Putamen (tissue), 1 donor: ENCODE measurements at places on chromosomes 16 and 17.

DNA sequence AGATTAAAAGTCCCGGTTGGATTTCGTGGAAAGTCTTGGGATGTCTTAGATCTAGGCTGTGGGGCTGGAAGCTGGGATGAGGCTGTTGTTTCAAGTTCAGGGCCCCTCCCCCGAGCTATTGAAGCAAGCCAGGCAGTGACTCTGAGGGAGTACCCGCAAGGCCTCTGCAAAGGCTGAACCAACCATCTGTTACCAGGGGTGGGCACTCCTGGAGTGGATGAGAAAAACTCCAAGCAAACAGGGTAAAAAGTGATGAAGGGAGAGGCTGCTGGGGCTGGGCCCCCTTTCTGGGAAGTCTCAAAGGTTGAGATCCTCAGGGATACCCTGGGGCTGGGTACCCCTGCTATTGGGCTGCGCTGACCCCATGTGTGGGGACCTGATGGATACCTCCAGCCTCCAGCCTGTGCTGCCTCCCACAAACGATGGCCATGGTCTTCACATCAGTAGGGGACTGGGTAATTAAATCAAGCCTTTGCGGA lies 82.4 kb upstream of the KIFC3 start:
- DNase-seq, result no peak

GRCh38 chr17:550041-550398 lies 164.6 kb downstream of the VPS53 start:
- no peak for DNase-seq

GRCh38 chr16:69927056-69927757 lies 23.9 kb upstream of the CLEC18A start:
- DNase-seq, result peak; percentile 63

GRCh38 chr17:58309918-58310259 lies 18.7 kb downstream of the TSPOAP1 start:
- no peak for DNase-seq

GRCh38 chr16:17467923-17468540 lies 2.7 kb downstream of the XYLT1 start:
- peak; percentile 79 for DNase-seq

- DNase-seq, result no peak
These were observed 30.1 kb downstream of the CCL4 start for GRCh38 chr17:36133602-36134236.

DNA sequence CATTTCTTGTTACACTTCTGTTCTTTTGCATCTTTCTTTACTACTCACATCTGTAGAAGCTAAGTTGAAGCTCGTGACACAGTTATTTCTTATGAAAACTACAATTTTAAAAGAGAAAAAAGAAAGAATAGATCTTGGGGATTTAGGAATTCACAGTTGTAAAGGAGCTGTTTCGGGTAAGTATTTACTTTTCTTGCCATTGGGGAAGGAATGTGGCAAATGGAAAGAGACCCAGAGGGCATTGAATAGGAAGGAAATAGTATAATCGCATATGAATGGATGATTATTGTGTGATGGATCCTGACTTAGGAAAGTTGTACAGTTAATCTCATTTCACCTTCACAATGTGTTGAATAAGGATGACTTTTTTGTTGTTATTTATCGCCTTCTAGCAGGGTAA lies 914.1 kb upstream of the CDH8 start:
- no peak for DNase-seq

DNA sequence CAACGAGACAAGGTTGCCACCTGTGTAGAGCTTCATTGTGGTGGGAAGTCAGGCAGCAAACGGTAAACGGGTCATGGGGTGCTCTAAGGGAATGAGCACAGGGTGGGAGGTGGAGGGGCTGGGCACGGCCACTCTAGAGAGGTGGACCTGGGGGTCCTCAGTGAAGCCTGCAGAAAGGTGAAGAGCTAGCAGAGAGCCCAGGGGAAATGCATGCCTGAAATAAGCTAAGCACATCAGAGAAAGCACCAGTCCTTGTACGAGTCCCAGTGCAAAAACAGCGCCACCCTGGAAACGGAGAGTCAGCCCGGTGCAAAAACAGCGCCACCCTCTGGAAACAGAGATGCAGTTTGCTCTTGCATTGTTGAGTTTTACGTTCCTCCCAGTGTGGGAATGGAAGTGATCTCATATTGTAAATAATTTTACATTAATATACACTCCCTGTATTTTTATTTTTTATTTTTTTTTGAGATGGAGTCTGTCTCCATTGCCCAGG lies 65.0 kb downstream of the TBC1D16 start:
- peak; percentile 72 for DNase-seq

- no peak for DNase-seq
These were observed 25.6 kb upstream of the DOC2B start for GRCh38 chr17:206941-207560.

DNA sequence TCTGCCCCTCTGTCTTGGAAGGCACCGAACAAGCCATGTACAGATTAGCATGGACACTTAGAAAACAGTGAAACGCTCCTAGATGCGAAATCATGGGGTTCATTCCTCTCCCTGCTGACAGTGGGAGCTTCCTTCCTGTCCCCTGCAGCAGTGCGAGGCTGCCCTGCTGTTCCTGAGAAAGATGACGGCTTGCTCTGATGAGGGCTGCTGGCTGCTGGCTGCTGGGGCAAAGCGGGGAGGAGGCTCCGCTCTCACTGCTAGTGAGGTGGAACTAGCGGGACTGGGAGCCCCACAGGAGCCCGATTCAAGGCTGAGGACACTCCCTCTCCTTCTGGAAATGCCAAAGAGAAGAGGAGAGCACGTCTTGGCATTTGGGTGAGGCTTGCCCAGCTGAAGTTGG lies 25.9 kb upstream of the CACNG4 start:
- no peak for DNase-seq

DNA sequence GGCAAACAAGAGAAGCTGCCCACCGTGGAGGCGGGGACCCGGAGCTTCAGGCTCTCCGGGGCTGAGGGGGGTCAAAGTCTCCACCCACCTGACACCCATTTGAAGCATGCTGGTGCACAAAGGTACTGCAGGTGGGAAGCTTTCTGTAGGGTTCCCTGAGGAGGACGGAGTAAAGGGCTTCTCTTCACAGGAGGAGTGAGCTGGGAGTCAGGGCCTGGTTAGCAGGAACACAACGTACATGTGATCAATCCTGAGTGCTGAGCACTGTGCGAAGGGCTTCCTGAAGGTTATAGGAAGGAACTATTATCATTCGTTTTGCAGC lies 252.9 kb upstream of the RPL38 start:
- DNase-seq, result no peak

GRCh38 chr17:81397314-81398175 lies 2.3 kb downstream of the BAHCC1 start:
- DNase-seq, result no peak

DNA sequence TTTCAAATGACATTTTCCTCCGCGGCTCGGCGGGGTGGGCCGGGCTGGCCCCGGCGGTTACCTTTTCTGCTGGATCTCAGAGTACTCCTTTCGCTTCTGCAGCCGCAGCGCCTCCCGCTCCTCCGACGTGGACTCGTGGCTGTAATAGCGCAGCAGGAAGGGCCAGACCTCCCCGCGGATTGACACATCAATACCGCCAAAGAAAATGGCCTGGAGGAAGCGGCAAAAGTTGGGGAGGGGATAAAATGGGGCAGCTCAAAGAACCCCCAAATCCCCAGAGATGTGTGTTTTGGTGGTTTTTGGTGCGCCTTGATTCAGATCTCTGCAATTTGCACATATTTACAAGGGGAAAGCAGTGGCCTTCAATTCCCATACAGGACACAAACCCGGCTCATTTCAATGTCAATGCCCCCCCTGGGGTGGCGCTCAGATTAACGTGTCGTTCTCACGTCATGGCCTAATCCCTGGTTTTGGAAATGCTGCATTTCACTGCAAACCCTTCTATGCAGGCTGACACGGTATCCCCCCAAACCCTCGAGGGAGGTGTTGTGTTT lies 85.9 kb downstream of the TBC1D16 start:
- DNase-seq, result no peak

DNA sequence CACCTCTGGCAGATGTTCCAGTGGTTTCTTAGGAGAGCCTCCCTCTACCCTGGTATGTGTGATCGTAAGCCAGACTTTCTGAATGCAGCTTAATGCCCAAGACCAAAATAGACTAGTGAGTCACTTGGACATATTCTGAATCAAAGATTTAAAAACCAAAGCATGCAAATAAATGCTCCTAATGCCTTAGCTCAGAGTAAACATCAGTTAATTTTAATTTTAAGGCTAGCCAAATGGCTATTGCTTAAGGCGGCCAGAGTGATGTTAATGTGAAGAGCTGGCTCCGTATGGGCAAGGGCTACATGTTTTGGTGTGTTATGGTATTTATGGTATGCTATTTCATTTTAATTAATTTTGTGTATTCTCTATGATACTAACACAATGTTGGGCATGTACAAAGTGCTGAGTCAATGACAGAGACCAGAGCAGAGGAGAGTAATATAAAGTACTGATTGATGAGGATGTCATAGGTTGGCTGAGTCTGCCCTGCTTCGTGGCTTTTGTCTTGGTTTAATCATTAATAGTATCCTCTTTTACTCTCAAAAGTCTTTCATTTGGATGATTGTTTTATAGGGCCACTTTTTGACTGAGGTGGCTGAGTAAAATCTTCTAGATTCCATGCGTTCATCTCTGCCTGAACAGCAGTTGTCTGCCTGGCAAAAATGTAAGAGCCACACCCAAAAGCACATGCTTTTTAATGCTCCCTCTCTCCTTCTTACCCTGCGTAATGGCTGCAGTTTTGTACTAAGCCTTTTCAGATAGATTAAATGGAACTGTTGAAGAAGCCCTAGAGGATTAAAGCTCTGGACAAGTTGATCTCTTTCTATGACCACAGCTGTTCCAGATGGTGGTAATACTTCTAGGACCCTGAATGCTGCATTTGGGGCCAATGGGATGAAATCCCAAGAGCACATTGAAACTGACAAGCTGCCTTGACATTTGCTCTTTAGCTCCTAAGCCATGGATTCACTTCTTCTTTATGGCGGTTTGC lies 59.6 kb downstream of the MAP2K6 start:
- no peak for DNase-seq

GRCh38 chr17:27603880-27604794 lies 26.9 kb upstream of the LGALS9 start:
- no peak for DNase-seq

GRCh38 chr17:44112284-44113280 lies 10.9 kb downstream of the HDAC5 start:
- no peak for DNase-seq

GRCh38 chr16:3152277-3152990 lies 17.6 kb downstream of the ZNF213 start:
- peak; percentile 85 for DNase-seq

GRCh38 chr16:73735018-73735417 lies 561.6 kb upstream of the PSMD7 start:
- DNase-seq, result no peak

GRCh38 chr17:57601143-57601735 lies 143.9 kb downstream of the CCDC182 start:
- DNase-seq, result no peak

- DNase-seq, result no peak
These were observed 39.8 kb downstream of the ABCA5 start for GRCh38 chr17:69287168-69287567.

- DNase-seq, result no peak
These were observed 37.4 kb downstream of the HIC1 start for GRCh38 chr17:2092253-2092652.

DNA sequence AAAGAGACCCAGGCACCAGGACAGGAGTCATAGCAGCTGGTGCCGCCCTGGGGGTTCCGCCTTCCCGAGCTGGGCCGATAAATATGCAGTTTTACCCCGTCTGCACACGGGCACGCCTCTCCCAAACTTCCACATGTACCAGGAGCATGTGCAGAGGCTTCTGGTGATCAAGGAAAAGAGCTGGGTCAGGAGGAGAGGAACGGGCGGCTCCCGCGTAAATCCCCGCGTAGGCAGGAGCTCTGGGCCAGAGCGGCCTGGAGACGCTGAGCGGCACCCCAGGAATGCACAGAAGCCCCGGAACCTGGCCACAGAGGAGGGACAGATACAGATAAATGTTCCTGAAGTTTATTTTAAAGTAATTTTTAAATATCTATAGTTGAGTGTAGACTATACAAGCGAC lies 46.6 kb upstream of the METRNL start:
- no peak for DNase-seq

- no peak for DNase-seq
These were observed 27.2 kb upstream of the RPH3AL start for GRCh38 chr17:379531-380465.

GRCh38 chr17:79951361-79952264 lies 84.1 kb downstream of the TBC1D16 start:
- DNase-seq, result peak; percentile 83

DNA sequence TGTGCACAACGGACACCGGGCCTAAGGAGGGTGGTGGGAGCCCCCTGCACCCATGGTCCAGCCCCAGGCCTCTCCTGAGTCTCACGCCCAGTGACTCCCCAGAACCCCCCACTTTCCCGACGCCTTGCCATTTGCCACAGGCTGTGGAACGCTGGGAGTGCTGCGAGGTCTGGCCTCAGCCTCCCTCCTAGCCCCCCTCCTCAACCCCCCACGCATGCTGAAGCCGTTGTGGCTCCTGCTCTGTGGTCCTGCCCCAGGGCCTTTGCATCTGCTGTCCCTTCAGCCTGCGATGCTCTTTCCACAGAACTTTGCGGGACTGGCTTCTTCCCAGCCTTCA lies 226.0 kb upstream of the GSE1 start:
- no peak for DNase-seq

DNA sequence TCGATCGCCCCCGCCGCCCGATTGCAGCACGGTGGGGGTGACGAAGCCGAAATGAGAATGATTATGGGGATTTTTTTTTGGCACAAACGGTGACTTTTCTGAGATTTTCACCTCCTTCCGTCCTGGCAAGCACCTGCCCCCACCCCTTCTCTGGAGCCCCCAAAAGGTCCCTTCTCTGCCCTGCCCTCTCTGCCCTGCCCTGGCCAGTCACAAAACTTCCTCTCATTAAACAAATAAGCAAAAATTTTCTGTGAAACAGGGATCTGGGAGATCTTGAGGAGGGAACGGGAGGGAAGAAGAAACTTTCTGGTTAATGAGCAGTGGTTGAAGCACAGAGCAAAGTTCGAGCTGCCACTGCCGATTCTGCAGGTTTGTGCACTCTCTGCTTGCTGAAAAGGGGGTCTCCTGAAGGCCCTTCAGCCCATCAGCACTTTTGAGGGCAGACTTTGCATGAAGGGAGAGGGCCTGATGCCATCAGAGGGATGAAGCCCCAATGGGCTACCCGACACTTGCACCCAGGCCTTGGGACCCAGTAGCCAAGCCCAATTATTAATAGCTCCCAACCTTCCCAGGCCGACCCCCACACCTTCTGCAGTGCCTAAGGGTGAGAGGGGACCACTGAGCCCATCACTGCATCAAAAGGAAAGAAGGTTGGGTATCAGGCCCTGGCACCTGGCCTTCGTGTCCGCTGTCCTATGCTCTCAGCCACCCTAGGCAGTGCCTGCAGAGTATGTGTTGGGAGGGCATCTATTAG lies 1.0 kb upstream of the HOXB8 start:
- DNase-seq, result no peak

GRCh38 chr17:41369023-41369422 lies 590 bp downstream of the KRT33B start:
- DNase-seq, result no peak

GRCh38 chr16:83720981-83721380 lies 86.8 kb upstream of the HSBP1 start:
- no peak for DNase-seq

DNA sequence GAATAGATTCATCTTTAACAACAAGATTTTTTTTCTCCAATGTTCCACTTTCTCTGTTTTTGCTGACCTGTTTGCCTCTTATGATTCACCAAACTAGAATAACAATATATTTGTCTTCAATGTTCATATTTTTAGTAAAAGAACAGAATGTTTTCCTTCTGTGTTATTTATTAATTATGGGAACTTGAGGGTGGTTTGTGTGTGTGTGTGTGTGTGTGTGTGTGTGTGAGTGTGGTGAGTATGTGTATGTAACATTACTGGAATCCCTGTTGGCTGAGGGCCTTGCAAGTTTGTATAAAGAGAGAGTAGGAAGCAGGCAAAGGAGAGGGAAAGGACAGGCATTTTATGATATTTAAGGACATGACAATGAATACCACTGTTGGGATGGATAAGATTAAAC lies 13.8 kb downstream of the STXBP4 start:
- no peak for DNase-seq
